ENCODE measurements at places on chromosomes 2 and 18.

DNA sequence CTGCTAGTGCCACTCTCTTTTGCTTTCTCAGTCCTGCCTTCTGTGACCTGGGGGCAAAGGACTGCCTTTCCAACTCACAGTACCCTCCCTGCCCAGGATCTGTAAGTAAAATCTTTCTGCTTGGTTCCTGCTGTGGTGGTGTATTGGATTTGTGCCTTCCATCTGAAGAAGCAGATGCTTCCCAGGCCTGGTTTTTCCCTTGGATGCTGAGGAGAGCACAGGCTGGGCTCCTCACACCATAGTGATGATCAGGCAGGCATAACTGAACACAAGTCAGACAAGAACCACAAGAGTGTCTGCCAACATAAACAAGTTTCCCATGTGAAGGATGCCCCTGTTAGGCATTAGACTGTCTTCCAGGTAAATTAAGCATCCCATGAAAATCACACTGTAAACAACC is 121.3 kb upstream of the NRXN1 start:
- no peak for DNase-seq

DNA sequence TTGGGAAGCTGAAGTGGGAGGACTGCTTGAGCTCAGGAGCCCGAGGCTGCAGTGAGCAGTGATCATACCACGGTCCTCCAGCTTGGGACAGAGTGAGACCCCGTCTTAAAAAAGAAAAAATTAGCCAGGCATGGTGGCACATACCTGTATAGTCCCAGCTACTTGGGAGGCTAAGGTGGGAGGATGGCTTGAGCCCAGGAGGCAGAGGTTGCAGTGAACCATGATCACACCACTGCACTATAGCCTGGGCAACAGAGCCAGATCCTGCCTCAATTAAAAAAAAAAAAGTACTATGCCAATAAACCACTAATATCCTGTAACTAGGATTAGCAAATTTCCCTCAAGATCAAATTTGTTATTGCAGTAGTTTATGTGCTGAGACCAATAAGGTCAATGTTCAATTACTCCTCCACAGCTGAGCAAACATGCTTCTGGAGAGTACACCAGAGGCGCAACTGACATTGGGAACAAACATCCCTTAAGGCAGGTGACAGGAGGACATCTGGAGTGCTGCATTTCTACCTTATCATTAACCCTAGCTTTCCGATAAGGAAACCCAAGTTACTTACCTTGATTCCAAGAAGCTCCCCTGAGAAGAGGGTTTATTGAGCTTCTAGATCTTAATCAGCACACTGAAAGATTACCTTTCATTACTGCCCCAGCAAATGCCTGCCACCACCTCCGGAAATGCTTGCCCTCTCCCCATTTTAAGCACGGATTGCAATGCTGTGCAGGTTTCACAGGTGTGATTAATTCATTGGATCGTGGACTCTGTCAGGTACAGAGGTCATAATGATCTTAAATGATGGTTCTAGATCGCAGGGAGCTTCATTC is 26.2 kb downstream of the MGAT4A start:
- no peak for DNase-seq

- no peak for DNase-seq
These were observed 3.3 kb upstream of the OSBPL6 start for GRCh38 chr2:178191004-178191508.

- DNase-seq, result no peak
These were observed 93.5 kb upstream of the STK39 start for GRCh38 chr2:168340931-168341330.

GRCh38 chr2:75896779-75897366 is 186.2 kb upstream of the GCFC2 start:
- no peak for DNase-seq
